ENCODE measurements at places on chromosomes 2 and 18.

GRCh38 chr2:205834796-205835195 lies 152.5 kb downstream of the NRP2 start:
- no peak for DNase-seq

DNA sequence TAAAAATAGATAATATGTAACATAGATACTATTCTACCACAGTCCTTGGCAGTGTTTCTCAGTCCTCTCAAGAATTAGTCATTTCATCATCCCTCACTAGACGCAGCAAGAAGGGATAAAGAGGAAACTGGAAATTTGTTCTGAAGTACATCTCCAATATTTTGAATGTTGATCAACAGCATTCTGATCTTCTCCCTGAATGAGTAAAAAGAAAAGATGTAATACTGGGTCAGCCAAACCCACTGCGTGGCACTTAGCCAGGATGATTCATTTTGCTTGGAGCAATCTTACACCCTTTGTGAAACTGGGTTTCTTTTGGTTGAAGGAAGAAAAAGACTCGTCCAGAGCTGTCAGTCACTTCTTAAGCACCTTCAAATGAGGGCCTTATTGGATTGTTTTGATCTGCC lies 54.1 kb downstream of the TAF1B start:
- no peak for DNase-seq

GRCh38 chr18:7632152-7633098 lies 65.3 kb downstream of the PTPRM start:
- no peak for DNase-seq

DNA sequence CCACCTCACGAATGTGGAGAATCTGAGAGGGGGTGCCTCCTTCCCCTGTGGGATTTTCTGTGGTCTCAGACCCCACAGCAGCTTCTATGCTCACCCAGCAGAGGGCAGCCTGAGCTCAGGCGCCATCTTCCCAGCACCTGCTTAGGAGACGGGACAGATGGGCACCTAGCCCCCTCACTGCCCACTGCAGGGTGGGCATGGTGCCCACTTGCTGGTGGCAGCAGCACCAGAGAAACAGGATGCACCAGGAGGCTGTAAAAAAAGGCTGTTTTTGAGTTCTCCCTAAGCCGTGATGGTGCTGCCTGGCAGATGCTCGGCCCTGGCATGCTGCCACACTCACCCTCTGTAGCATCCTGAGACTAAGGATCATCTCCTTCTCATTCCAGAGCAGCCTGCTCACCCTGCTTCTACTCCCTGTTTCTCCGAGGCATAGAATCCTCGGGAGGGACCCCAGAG lies 19.1 kb upstream of the SLC20A1 start:
- DNase-seq, result peak; percentile 65

DNA sequence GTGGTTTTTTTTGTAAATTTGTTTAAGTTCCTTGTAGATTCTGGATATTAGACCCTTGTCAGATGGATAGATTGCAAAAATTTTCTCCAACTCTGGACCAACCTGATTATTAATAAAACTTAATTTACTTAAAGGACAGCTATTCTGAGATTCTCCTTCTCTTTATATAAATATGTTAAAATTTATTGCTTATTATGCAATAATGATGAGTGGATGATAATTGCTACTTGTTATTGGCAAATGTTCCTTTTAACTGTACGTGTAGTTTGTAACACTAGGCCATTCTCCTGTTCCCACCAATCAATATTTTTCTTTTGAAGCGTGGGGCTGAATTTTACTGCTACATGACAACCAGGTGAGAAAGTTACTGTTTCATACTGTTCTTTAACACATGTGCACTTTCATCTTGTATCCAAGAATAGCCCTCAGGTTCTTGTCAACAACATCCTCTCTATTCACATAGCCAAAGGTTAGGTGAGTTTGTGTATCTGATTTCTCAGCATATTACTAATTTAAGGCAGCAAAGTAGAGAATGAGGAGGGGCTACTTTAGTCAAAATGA lies 16.6 kb upstream of the STK17B start:
- no peak for DNase-seq

DNA sequence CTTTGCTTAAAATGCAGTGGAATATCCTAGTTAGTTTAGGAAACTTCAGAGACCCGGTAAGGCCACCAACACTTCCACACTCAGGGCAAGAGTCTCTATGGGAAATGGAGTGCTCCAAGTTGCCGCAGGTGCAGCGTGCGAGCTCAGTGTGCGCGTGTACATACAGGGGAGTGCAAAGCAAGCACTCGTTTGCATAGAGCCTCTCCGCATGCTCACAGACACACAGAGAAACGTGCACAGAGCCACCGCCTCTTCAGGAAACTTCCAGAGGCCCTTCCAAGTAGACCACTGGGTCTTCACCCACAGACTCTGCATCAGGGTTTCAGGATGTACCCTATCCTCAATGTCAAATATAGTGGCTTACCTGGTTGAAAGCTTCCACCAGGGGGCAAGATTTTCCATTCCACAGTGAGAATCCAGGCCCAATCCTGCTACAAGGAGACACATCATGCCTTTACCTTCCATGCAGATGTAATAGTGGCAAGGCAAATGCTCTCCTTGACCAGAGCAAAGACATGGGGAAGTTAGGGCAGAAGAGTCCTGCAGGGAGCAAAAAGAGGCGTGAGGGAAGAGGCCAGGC lies 513.0 kb upstream of the MYT1L start:
- DNase-seq, result peak; percentile 27

DNA sequence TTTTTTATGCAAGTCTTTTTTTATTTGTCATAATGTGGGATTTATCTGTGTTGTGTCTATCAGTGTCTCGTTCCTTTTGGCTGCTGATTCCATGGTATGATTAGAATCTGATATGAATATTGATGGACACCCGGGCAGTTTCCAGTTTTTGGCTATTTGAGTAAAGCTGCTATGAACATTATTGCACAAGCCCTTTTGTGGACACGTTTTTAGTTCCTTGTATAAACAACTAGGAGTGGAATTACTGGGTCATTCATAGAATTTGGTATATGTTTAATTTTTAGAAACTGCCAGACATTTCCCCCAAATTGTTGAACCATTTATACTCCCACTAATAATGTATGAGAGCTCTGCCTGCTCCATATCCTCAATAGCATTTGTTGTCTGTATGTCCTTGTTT lies 26.6 kb downstream of the HK2 start:
- no peak for DNase-seq

GRCh38 chr2:200056105-200056504 lies 100.7 kb downstream of the MAIP1 start:
- no peak for DNase-seq

GRCh38 chr2:215983581-215984351 lies 29.6 kb downstream of the MREG start:
- DNase-seq, result no peak

DNA sequence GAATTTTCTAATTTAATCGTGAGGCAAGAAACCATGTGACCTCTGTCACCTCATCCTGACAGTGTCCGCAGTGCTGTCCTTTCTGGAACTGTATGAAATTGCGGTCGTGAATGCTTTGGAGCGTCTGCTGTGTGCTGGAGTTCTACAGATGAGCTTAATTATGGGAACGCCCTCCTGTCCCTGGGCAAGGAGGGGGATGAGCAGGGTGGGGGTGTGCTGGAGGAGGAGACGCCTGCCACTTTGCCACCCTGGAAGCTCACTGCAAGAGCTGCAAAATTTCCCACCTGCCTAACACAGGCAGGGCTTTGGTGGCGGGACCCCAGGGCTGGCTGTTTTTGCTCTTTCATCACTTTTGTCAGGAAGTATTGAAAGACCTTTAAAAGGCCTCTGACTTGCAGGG lies 6.5 kb downstream of the LPIN1 start:
- DNase-seq, result no peak

DNA sequence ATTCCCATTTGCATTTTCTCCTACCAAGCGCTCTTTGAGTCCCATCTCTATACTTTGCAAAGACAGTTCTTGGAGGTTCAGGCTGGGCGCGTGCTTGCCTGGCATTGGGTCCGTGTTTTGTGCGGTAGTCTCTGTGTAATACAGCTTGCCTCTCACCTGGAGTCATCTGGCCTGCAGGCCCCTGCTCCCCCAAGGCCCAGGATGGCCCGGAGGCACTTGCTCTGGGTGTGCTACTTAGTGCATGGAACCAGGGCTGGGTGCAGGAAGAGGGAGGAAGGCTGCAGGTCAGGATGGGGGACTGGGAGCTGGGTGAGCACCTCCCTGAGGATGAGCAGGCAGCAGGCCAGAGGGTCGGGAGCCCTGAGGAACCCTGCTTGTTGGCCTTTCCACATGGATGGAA lies 220.9 kb downstream of the LDLRAD4 start:
- DNase-seq, result no peak

DNA sequence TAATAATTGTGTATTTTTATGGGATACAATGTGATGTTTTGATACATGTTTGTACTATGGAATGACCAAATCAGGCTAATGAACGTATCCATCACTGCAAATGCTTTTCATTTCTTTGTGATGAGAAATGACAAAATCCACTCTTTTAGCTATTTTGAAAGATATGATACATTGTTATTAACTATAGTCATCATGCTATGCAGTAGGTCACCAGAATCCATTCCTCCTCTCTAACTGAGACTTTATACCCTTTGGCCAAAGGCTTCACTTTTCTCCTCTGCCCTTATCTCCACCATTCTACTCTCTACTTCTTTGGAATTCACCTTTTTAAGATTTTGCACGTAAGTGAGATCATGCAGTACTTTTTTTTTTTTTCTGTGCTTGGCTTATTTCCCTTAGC lies 44.5 kb upstream of the TMEM17 start:
- no peak for DNase-seq

DNA sequence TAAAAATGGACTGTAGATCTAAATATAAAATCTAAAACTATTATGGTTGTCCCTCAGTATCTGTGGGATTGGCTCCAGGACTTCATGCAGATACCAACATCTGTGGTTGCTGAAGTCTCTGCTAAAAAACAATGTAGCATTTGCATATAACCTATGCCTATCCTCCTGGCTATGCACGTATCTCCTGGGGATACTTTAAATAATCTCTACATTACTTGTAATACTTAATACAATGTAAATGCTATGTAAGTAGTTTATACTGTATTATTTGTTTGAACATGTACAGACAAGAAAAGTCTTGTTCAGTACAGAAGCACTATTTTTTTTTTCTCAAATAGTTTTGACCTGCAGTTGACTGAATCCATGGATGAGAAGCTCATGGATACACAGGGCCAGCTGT lies 134.9 kb downstream of the ZAP70 start:
- no peak for DNase-seq

DNA sequence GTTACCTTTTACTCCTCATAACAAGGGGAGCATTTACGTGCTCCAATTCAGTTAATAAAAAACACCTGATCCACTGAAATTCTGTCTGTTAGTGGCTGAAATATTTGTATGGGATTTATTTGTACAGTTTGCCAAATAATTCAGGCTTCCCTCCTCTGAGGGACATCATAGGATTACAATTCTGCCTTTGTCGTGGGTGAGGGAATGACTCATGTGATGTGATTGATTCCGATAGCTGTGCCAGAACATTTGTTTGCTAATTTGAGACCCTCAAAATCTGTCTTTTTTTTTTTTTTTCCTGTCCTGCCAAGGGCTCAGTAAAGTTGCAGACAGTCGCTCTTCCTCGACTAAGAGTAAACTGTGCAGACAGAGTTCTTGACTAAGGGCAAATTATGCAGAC lies 612.6 kb upstream of the CDH2 start:
- no peak for DNase-seq

DNA sequence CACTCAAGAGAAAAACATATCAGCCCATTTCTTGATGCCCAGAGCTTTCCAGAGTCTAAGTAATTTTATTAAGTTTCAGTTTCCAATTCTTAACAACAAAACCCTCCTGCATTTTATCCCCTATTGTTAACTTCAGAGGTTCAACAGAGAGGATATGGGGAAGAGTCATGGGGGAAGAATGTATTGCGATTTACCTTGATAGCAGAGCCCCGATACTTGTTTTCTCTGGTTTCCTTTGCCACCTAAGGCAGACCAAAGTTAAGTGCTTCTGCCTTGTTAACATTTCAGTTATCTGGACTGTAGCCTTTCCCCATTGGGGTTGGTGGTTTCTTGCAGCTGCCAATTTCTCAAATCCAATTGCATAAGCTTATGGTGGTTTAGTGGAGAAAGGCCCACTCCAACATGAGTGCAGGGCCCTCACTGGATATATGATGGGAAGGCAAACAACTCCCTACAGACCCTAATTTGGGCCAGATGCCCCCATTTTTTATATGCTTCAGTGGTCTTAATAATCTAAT lies 82.0 kb upstream of the ITGB6 start:
- no peak for DNase-seq

GRCh38 chr2:128315122-128315828 lies 3.4 kb downstream of the HS6ST1 start:
- DNase-seq, result no peak

Data from endothelial cell (in vitro differentiated cells).